ENCODE measurements at places on chromosomes 2 and 18.

DNA sequence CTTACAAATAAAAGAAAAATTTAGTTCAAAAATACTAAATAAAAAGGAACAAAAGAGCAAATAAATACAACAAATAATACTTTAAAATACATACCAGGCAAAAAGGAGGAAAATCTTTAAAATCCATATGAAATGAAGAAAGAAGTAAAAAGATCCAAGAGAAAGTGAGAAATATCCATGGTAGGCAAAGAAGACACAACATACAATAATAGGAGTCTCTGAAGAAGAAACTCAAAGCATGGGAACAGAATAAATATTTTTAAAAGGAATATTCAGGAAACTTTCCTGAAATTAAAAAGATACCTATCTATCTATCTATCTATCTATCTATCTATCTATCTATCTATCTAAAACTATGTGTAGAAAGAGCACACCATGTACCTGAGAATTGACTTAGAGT lies 196.8 kb downstream of the TMEM247 start:
- DNase-seq, result no peak

GRCh38 chr2:160608599-160608998 lies 115.0 kb upstream of the RBMS1 start:
- no peak for DNase-seq

DNA sequence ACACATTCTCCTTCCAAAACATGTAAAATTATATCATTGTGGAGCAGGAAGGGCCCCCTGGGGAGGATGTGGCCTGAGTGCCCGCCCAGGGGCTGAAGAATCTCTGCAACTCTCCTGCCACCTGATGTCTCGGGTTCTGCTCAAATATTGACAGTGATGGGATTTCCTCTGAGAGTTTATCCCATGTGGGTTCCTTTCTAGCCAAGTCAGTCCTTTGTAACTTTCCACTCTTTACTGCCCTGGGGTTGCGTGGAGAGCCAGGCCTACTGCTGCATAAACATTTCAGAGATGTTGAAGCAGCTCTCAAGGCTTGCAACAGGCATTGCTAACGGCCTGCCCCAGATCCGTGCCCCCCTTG lies 4.0 kb upstream of the RAB17 start:
- no peak for DNase-seq

DNA sequence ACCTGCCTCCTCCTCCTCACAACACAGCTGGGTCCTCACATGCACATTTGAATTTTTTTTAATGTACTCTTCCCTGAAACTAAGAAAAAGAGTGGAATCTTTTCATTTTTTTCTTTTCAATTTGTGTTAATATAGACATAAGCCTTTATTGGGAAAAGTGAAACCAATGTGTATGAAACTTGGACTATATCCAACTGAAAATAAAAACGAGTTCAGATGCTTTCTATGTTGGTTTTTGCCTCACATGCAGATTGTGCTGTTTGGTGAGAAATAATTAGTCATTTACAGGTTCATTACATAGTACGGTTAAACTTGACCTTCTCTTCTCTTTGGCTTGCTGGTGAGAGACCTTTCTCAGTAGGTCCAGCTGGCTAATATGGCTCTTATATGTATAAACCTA lies 515.2 kb upstream of the FANCL start:
- DNase-seq, result no peak

DNA sequence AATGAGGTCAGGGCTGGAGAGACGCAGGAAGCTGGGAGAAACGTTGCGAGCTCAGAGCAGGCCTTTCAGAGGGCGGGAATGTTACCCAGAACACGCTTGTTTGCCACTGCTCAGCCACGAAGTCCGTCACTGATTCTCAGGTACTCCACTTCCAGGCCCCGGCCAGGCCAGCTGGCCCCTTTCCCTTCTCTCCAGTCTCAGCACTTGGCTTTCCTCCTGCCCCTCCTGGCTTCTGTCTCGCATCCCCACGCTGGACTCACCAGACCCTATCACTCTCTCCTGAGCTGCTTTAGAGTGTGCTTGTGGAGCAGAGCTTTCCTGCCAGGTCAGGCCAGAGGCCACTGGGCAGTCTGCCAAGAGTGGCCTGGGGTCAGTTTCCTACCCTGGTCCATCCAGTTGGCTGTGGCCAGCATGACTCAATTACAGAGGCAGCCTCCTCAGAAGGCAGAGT lies 151.4 kb downstream of the TWIST2 start:
- no peak for DNase-seq

GRCh38 chr18:13531681-13532325 lies 194.6 kb downstream of the FAM210A start:
- DNase-seq, result no peak

GRCh38 chr18:34866310-34866709 lies 156.2 kb downstream of the DTNA start:
- no peak for DNase-seq

- peak; percentile 74 for DNase-seq
These were observed 4.4 kb downstream of the NFATC1 start for GRCh38 chr18:79400091-79400590.

- no peak for DNase-seq
These were observed 61.8 kb upstream of the LHCGR start for GRCh38 chr2:48817355-48817754.

DNA sequence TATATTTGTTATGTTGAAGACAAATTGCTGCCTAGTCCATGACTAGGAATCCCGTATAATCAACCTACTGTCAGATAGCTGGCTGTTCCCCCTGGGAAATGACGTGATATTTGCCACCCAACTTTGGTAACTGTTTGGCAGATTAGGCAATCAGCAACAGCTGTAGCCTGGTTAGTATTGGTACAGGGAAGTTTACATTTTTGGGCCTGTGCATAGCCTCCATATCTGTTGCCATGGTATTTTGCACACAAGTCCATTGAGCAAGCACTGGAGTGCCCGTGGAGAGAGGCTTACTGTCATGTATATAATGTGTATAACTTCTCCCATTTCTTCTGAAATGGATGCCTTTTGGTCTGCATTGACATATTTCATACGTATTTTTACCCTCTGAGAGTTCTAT lies 27.7 kb downstream of the BIRC6 start:
- no peak for DNase-seq

DNA sequence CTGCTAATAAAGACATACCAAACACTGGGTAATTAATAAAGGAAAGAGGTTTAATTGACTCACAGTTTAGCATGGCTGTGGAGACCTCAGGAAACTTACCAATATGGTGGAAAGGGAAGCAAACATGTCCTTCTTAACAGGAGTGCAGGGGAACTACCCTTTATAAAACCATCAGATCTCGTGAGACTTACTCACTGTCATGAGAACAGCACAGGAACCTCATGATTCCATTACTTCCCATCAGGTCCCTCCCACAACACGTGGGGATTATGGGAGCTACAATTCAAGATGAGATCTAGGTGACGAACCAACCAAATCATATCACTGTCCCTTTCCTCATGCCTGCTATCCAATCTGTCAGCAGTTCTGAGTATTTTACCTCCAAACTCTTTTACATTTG lies 586.7 kb downstream of the TDRD15 start:
- no peak for DNase-seq

DNA sequence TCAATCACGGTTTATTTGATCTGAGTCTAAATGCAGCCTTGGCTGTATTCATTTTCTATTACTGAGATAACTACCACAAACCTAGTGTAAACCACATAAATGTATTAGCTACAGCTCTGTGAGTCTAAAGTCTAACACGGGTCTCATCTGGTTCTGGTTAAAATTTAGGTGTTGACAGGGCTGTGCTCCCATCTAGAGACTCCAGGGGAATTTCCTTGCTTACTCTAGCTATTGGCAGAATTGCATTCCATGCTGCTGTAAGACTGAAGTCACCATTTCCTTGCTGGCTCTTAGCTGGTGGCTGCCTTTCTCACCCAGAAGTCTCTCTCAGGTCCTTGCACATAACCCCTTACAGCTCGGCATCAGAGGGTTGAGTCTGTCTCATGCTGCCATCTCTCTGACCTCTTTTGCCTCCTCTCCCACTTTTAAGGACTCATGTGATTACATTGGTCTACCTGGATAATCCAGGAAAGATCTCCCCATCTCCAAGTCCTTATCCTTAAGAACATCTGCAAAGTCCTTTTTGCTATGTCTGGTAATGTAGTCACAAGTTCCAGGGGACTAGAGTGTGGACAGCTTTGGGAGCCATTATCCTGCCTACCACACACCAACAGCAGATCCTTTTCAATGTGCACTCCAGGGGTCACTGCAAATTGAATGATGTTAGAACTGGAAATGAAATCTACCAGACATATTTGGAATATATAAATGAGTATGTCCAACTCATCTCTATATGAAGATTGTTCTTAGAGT lies 207.0 kb upstream of the AGAP1 start:
- no peak for DNase-seq

GRCh38 chr2:157825885-157826284 lies 50.2 kb downstream of the ACVR1 start:
- DNase-seq, result no peak

- DNase-seq, result no peak
These were observed 98.7 kb downstream of the COL6A3 start for GRCh38 chr2:237315170-237315828.

GRCh38 chr2:52594026-52594425 lies 1173.6 kb upstream of the CHAC2 start:
- no peak for DNase-seq

GRCh38 chr2:43224571-43225092 lies 1.8 kb downstream of the ZFP36L2 start:
- peak; percentile 59 for DNase-seq

DNA sequence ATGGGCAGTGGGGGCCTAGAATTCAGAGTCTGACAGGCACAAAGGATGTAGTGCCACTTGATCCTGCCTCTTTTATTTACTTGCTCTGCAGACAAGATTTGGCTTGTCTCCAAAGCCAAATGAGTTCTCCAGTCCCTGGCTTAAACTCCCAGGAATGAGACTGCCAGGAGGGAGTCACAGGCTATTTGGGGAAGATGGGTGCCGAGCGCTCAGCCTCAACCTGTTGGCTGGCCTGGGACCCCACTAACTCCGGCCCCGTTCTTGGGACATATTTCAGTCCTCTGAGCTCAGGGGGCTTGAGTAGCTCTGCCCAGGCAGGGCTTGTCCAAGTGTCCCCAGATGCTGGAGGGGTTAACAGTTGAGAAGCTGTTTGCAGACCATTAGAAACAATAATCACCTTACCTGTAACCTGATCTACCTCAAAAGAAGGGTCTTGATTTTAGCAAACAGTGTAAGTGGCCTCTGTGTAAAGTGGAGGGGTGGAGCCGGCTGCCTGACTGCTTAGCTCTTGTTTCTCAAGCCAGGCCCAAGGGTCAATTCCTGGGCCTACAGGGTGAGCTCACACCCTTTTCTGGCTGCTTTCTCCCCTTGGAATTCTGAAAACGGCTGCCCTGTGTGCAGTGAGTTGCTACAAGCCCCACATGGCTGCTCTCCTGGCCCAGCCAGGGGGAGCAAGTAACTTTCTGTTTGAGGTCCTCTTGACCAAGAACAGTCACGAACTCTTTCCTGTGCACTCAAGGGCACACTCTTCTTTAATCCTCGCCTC lies 27.1 kb upstream of the FZD5 start:
- DNase-seq, result no peak

- DNase-seq, result no peak
These were observed 762.3 kb downstream of the DCDC2C start for GRCh38 chr2:4465671-4466070.

- DNase-seq, result no peak
These were observed 84.2 kb downstream of the ZNF516 start for GRCh38 chr18:76410660-76411417.

- no peak for DNase-seq
These were observed 313.1 kb downstream of the PDE11A start for GRCh38 chr2:177759443-177759842.

DNA sequence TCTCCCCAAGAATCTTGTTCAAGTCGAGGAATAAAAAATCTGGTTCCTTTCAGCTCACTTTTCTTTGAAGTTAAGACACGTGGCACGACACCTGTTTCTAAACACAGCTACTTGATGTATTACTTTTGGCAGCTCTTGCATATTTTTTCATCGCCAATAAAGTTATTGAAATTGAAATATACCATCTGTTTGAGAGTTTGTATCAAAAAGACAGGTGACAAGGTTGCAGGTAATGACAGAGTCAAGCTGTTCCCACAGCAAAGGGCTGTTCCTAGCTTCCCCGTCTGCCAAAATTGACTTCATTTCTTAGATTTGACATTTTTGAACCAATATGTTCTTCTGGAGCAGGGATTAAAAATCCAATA lies 5.5 kb upstream of the GPR45 start:
- no peak for DNase-seq

DNA sequence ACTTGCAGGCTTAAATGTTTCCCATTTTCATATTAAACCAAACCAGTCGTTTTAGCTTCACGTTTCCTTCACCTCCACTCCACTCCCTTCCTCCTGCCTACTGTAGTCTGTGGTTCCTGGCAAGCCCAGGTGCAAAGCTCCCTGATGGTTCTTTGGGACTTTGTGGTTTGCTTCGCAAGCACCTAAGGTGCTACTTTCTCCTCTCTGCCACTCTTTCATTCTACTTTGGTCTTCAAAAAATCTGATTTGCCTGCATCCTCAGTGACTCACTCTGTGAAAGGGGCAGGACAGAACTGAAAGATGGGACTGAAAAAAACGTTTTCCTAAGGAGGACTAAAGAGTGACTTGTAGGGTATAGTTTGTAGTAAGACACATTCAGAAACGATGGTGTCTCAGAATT lies 228.4 kb downstream of the CYRIA start:
- DNase-seq, result no peak

- DNase-seq, result no peak
These were observed 193.0 kb upstream of the CYP26B1 start for GRCh38 chr2:72340665-72341064.

DNA sequence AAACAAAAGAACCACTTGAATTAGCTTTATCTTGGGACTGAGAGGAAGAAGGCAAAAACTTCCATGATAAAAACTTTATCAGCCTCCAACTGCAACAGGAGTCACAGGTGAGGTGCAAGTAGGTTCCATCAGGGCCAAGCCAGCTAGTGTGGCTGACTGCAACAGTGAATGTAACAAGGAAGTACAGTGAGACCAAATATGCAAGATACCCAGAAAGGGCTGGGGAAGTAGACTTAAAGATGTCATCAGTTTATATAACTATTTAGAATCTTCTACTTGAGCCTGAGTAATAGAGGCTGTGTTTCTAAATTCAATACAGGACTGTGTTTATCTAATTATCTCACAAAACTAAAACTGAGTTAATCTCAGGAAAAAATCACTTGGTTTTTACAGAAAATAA lies 14.8 kb downstream of the PLEKHM3 start:
- no peak for DNase-seq

DNA sequence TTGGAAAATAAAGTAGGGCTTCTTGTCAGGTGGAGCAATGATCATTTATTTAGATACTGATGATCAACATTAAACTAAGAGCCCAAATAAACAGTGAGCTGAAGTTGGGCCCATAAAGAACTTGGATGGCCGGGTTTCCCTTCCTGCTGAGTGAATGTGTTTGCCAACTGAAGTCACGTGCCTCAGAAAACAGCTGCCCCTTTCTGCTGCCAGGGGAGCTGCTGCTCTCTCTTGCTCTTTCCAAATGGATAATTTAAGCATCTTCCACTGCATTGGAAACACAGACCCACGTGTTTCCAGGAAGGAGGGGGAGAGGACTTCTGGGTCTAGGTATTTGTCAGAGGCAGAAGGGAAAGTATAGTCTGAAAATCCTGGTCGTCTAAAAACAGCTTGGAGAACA lies 22.9 kb upstream of the NCKAP5 start:
- DNase-seq, result no peak

Data from stimulated activated naive CD8-positive, alpha-beta T cell treated with anti-CD3 and anti-CD28 coated beads, Interleukin-15, Interleukin-2, amounts not matched to agents 100 U/mL and 50 U/mL, for 24 hours (primary cell).